ENCODE measurements at places on chromosomes 16 and 17. TPM values are rescaled to one million over a fixed set of nuclear protein-coding genes. Genes with fewer than 3 reads are reported as not detected.
A peak's percentile ranks its signal among the peaks of the same experiment; 100 is the strongest.

The KIFC3 gene
- total RNA-seq = 7.1 TPM

The NEK8 gene
- 16.8 TPM for total RNA-seq

The TSPAN10 gene
- 0.96 TPM for total RNA-seq

The NACA2 gene
- not detected for total RNA-seq

The SLC38A8 gene
- not detected for total RNA-seq

The BCO1 gene
- 0.23 TPM for total RNA-seq

The ATP1B2 gene
- total RNA-seq = 19.8 TPM

The ARHGAP44 gene
- 22.2 TPM for total RNA-seq

The CPHXL gene
- total RNA-seq = not detected

- H3K27ac ChIP-seq = no peak overlapping the region
- no peaks in the 10 kb centered on the region for H3K4me1 ChIP-seq
- no peaks in the 10 kb centered on the region for H3K27me3 ChIP-seq
- H3K36me3 ChIP-seq = no peaks in the 10 kb centered on the region
Observed at GRCh38 chr17:10724546-10725195, 5.2 kb downstream of the TMEM220 start.

- H3K27ac ChIP-seq = no peak overlapping the region
- H3K27me3 ChIP-seq = no peaks in the 10 kb centered on the region
- H3K4me1 ChIP-seq = peaks cover 46% of the 10 kb centered on the region
- peak overlapping the region; percentile 96 for H3K4me3 ChIP-seq
Observed at GRCh38 chr17:2396192-2396567, 4.7 kb downstream of the MNT start.

DNA sequence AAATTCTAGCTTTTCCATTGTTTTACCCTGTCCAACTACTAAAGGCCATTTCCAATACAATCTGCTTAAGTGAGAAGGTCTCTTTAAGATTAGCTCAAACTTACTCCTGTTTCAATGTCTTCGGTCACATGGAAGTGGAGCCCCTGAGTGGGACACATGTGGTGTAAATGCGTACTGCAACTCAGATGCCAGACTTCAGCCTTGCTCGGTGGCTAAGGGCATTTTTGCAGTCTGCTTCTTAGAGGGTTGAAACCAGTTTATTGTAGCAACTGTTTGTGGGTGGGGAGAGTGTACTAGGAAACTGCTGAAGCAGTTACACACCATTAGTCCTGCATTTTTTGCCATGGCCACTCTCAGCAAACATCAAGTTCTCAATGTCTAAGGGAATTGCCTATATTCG is 140.6 kb downstream of the PARN start:
- no peak overlapping the region for H3K4me3 ChIP-seq
- H3K27me3 ChIP-seq = no peaks in the 10 kb centered on the region
- DNase-seq = no peak
- H3K27ac ChIP-seq = no peak overlapping the region
- peaks cover 10% of the 10 kb centered on the region for H3K4me1 ChIP-seq

- H3K4me1 ChIP-seq = no peaks in the 10 kb centered on the region
- H3K27ac ChIP-seq = no peak overlapping the region
- no peaks in the 10 kb centered on the region for H3K27me3 ChIP-seq
- no peak overlapping the region for H3K4me3 ChIP-seq
- H3K36me3 ChIP-seq = peaks cover 8% of the 10 kb centered on the region
- DNase-seq = no peak
Observed at GRCh38 chr17:18917506-18918032, 34.4 kb upstream of the SLC5A10 start.

DNA sequence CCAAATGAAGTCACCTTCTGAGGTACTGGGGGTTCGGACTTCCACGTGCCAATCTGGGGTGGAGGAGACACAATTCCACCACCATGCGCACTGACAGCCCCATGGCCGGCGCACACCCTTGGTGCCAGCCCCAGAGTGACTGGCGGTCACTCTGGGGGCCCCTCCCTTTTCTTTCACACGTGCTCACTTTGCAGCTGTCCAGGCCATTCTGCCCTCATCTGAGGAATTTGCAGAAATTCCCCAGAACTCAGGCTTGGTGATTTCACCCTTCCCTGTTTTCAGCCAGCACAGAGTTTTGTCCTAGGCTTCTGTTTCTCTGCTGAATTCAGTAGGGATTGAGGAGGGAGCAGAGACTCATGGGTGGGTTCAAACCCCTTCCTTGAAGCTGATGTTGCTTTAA is 54.8 kb downstream of the CDRT4 start:
- DNase-seq = no peak
- no peak overlapping the region for H3K4me3 ChIP-seq
- H3K36me3 ChIP-seq = no peaks in the 10 kb centered on the region
- no peak overlapping the region for H3K27ac ChIP-seq
- H3K4me1 ChIP-seq = no peaks in the 10 kb centered on the region
- no peaks in the 10 kb centered on the region for H3K27me3 ChIP-seq

GRCh38 chr17:3935140-3935542 is 18.9 kb upstream of the P2RX1 start:
- DNase-seq = peak; percentile 44
- no peaks in the 10 kb centered on the region for H3K36me3 ChIP-seq
- H3K27me3 ChIP-seq = no peaks in the 10 kb centered on the region
- H3K4me1 ChIP-seq = no peaks in the 10 kb centered on the region
- no peak overlapping the region for H3K4me3 ChIP-seq

DNA sequence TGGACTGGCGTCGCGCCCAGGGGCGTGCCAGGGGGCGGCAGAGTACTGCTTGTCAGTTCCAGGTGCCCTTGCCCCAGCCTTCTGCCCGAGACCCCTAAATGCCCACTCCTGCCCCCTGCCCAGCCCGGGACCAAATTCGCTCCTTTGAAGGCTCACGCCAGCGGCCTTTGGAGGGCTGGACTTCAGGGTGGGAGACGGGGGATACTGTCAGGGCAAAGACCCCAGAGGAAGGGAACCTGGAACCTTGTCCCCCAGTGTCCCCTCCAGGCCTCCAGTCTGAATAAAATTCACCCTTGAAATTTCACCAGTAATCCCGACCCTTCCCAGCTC is 737 bp downstream of the OTOP3 start:
- H3K4me1 ChIP-seq = 0 out of 2 replicates have a peak, but pooled peaks cover 6% of the 10 kb centered on the region
- H3K4me3 ChIP-seq = peak overlapping the region; percentile 28
- peaks cover 52% of the 10 kb centered on the region for H3K27me3 ChIP-seq
- no peaks in the 10 kb centered on the region for H3K36me3 ChIP-seq
- DNase-seq = no peak

GRCh38 chr17:79811011-79811867 is 14.4 kb upstream of the CBX8 start:
- H3K27me3 ChIP-seq = peaks cover 95% of the 10 kb centered on the region
- H3K36me3 ChIP-seq = no peaks in the 10 kb centered on the region
- peaks cover 40% of the 10 kb centered on the region for H3K4me1 ChIP-seq
- no peak for DNase-seq
- H3K4me3 ChIP-seq = peak overlapping the region; percentile 53

GRCh38 chr17:79849953-79850352 is 10.7 kb upstream of the CBX4 start:
- peaks cover 4% of the 10 kb centered on the region for H3K4me1 ChIP-seq
- peaks cover 8% of the 10 kb centered on the region for H3K27me3 ChIP-seq

GRCh38 chr17:50931144-50931908 is 65.2 kb upstream of the TOB1 start:
- DNase-seq = no peak
- H3K4me1 ChIP-seq = peaks cover 6% of the 10 kb centered on the region
- no peaks in the 10 kb centered on the region for H3K36me3 ChIP-seq
- H3K4me3 ChIP-seq = peak overlapping the region; percentile 70

GRCh38 chr16:4763791-4764190 is 3.2 kb downstream of the ZNF500 start:
- no peak for DNase-seq
- H3K27me3 ChIP-seq = no peaks in the 10 kb centered on the region
- H3K4me1 ChIP-seq = no peaks in the 10 kb centered on the region
- no peak overlapping the region for H3K4me3 ChIP-seq
- no peak overlapping the region for H3K27ac ChIP-seq

- H3K27ac ChIP-seq = no peak overlapping the region
- no peaks in the 10 kb centered on the region for H3K36me3 ChIP-seq
- DNase-seq = no peak
- H3K27me3 ChIP-seq = peaks cover 7% of the 10 kb centered on the region
Observed at GRCh38 chr17:79690466-79690865, 40.3 kb upstream of the ENPP7 start.

DNA sequence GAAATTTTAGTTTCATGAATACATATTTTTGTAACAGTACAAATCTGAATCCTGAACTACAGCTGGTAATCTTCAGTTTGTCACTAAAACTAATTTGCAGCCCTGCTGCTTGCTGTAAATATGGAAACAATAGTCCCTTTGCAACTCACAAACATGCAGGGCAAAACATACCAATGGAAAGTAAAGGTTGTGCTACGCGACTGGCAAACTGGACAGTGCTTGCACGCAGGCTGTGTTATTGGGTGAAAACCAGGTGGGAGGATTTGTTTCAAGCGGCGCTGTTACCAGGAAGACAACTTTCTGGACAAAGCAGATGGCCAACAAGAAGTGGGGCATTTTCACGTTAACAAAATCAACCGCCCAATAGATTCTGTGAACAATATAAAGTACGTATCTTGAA is 93.5 kb downstream of the CDYL2 start:
- H3K4me3 ChIP-seq = no peak overlapping the region
- no peak overlapping the region for H3K27ac ChIP-seq
- DNase-seq = no peak

DNA sequence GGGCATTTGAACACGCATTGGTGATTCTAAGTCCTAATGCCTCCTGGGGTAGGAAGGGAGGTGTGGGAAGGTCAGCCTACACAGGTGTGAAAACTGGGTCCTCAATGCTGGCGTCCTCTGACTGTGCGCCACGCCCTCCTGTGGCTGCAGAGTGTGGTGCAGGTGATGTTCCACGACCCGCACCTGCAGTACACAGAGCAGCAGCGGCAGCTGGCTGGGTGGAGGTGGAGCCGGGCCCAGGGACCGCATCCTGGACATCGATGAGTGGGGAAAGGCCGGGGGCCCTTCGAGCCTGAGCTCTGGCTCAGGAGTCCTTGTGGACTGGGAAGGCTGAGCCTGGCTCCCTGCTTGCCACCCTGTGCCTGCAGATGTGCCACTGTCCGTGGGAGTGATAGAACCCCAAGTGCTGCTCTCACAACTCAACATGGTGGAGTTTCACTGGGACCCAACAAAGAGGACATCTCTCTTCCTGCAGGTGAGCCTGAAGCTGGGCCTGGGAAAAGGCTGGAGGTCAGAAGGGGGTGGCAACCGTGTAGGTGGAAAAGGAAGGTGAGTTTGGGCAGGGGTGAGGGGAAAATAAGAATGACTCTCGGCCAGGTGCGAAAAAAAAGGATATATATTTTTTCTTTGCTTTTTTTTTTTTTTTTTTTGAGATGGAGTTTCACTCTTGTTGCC is 14.0 kb upstream of the STAC2 start:
- no peak overlapping the region for H3K27ac ChIP-seq
- H3K27me3 ChIP-seq = no peaks in the 10 kb centered on the region
- DNase-seq = no peak
- H3K4me1 ChIP-seq = peaks cover 6% of the 10 kb centered on the region
- no peak overlapping the region for H3K4me3 ChIP-seq

DNA sequence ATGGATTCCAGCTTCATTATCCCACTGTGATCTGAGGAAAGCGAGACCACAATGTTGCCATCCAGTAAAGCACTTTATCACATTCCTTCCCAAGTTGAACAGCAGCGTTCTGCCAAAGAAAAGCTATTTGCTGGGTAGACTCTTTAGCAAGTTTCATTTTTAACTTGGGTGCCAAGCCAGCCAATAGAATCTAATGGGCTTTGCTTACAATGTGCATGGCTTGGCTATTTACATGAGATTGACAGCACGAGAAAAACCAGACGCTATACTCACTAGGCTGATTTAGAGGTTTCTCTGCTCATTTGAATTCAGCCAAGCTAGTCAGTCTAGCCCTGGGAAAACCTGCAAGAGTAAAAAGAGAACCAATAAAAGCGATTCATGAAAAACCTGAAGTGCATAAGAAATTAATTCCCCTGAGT is 108.9 kb downstream of the CDH13 start:
- H3K27ac ChIP-seq = no peak overlapping the region
- H3K4me1 ChIP-seq = no peaks in the 10 kb centered on the region
- no peaks in the 10 kb centered on the region for H3K36me3 ChIP-seq
- DNase-seq = no peak
- H3K4me3 ChIP-seq = no peak overlapping the region

- no peak for DNase-seq
- H3K27me3 ChIP-seq = no peaks in the 10 kb centered on the region
- peaks cover 8% of the 10 kb centered on the region for H3K4me1 ChIP-seq
- H3K27ac ChIP-seq = no peak overlapping the region
- H3K4me3 ChIP-seq = no peak overlapping the region
- H3K36me3 ChIP-seq = no peaks in the 10 kb centered on the region
Observed at GRCh38 chr16:75103994-75104393, 12.6 kb downstream of the LDHD start.
